Stimulated activated CD8-positive, alpha-beta memory T cell treated with anti-CD3 and anti-CD28 coated beads, Interleukin-4, amount 100 ng/mL, for 48 hours (primary cell): ENCODE measurements at places on chromosomes 3 and 15.

DNA sequence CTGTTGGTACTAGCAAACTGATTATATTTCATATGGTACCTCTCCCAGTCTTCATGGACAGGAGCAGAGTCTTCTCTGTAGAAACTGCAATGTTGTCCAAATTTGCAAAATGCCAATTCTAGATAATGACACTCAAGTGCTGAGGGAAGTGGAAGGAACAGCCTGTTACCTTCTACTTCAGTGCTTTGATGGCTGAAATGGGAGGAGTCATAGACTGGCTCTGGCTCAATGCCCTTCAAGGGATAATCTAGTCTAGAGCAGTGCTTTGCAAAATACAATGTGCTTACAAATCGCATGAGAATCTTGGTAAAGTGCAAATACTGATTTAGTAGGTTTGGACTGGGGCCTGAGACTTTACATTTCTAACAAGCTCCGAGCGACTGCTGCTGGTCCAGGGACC lies 51.7 kb upstream of the ACP3 start:
- DNase-seq = no peak

GRCh38 chr3:194592798-194593752 lies 40.1 kb downstream of the TMEM44 start:
- no peak for DNase-seq

DNA sequence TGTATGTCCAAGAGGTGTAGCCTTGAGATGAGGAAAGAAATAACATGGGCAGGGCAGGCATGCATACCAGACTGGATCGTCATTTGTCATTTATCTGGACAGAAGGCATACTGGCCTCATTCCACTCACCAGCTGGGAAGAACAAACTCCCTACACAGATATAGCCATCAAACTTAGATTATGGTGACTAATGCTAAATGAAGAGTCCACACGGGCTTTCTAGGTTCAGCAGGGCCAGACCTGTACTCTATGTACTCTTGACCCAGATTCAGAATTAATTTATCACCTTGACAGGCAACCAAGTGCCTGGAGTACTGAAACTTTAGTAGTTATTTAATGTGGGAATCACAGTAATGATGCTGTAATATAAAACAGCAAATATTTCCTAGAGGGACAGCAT lies 164.3 kb upstream of the IL12A start:
- DNase-seq = no peak

- DNase-seq = no peak
Observed at GRCh38 chr3:153277029-153277428, 115.0 kb downstream of the RAP2B start.

DNA sequence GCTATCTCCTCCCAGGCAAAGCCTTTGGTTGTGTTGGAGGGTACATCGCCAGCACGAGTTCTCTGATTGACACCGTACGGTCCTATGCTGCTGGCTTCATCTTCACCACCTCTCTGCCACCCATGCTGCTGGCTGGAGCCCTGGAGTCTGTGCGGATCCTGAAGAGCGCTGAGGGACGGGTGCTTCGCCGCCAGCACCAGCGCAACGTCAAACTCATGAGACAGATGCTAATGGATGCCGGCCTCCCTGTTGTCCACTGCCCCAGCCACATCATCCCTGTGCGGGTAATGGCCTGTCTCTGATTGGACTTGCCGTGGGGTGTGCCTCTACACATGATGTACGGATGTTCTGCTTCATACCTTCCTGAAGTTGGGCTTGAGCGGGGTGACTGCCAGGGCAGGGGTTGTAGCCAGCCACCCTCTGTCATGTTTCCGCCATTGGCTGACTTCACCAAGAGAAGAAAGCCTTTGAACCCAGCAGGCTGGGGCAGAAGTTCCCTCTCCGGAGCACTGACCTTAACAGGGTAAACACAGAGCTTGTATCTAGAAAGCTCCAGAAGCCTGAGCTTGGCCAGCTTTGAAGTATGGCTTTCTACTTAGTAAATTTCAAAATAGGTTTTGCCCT lies 13.4 kb downstream of the ALAS1 start:
- DNase-seq = no peak

DNA sequence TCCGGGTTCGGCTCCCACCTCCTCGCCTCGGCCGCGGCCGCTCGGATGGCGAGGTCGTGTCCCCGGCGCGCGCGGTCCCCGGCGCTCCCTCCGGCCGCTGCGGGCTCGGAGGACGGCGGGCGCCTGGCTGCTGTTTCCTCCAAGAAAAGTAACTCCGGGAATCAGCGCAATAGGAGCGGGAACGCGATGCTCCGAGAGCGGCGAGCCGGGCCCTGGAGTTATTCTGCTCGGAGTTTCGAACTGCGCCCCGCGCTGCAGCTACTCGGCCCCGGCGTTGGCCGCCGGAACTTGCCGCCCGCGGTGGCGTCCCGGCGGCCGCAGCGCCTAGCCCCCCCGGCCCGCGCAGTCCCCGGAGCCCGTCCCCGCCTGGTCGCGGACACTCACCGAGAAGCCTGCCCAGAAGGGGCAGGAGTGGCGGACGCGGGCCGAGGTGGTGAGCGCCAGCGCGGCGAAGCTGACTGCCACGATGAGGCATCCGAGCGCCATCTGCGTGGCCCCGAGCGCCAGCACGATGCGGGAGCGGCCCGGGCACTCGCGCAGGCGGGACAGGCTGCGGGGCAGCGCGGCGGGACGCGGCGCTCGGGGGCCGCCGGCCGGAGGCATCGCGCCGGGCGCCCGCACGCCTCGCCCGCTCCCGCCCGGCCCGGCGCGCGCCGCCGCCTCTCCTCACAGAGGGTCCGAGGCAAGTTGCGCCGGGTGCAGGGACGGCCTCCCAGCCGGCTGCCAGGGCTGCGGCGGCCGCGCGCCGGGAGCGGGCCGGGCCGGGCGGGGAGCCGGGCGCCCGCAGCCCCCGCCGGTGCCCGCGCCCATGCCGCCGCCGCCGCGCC lies 251.9 kb downstream of the TJP1 start:
- DNase-seq = no peak

DNA sequence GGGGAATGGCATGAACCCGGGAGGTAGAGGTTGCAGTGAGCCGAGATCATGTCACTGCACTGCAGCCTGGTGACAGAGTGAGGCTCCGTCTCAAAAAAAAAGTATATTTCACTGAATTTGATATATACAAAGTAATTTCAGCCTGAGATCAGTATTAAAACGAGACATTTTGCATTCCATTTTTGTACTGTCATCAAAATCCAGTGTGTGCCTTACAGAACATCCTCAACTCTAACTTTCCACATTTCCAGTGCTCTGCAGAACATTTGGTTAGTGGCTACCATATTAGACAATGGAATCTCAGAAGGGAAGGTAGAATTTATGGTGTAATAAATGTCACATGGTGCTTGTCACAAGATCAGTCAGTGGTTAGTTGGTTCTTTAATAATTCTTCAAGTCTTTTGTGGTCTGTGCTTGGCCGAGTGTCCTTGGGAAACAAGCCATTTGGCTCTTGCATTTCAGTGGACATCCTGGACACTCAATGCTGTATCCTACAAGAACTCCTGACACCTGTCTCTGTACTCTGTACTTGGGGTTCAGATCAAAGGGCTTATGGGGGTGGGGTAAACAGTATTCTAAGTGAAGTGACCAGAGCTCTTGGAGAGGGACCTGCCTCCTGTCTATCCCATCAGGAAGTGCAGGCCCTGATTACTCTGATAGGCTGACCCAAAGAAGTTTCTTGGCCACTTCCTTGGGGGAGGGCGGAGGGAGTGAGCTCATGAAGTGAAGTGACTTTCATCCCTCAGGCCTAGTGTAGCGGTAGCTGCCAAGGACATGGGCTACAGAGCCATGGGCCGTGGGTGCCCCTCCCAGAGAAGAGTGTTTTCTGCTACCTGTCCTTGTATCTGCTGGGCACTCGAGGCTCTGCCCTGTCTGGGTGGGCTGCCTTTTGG lies 3.7 kb downstream of the ACVR2B start:
- DNase-seq = no peak

DNA sequence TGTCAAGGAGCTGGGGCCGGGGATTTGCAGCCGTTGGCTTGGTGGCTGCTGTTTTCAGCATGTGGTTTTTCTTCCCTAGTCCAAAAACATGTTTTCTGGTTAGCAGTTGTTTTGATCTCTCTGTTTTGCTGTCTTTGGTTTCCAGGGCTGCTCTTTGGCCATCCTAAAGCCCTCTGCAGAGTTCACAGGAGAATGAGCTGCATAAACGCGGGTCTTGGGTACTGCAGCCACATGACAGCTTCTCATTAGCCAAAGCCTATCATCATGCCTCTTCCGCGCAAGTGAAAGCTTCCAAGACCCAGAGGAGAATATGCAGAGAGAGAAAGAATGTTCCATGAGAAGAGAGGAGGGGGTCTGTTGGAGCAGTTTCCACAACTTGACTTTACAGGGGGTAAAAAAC lies 138.5 kb downstream of the NTRK3 start:
- no peak for DNase-seq

DNA sequence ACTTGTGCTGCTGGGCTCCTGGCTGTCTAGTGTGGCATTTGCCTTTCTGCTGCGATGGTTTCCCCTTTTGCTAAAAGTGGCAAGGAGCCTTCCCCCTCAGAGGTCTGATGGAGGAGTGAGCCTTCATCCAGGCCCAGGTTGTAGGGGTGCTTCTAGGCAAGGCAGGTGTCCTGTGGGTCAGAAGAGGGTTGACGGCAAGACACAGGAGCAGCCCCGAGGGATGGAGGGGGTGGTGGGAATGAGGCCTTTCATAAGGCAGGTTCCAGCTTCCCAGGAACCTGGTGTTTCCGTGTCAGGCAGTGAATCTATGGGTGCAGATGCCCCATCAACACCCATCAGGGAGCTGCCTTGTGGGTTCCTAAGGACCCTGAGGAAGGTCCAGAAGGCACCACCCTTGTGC lies 63.0 kb upstream of the TAMM41 start:
- DNase-seq = no peak

- DNase-seq = no peak
Observed at GRCh38 chr3:127375151-127375930, 87.5 kb upstream of the PRR20G start.

DNA sequence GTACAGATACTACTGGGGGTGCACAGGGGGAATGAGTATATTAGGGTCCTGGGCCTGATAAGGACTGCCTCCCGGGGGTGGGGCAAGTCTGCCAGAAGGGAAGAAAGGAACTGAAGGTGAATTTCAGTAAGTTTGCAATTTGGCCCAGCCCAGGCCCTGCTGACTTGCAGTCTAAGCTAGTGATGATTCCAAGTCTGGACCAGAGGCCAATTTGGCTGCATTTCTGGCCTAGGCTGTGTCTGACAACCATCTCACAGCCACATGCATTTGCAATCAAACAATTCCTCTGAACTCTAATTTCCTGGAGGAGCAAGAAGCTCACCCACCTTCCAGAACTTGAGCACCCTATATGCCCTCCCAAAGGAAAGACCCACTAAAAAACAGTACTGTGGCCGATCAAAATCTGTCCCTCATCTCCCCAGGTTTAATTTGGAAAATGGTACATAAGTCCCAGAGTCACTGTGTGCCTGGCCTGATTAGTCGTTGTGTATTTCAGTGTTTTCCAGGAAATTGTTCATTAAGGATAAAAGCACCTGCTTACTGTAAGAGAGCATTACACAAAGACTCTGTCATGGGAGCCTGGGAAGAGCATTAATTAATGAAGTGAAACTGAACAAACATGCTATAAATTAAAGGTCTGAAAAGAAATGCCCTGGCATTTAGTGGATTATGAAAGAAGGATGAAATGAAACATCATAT lies 114.5 kb downstream of the MEGF11 start:
- no peak for DNase-seq

- no peak for DNase-seq
Observed at GRCh38 chr3:171821778-171822358, 11.6 kb upstream of the PLD1 start.

- no peak for DNase-seq
Observed at GRCh38 chr3:427128-427527, 230.6 kb downstream of the CHL1 start.

DNA sequence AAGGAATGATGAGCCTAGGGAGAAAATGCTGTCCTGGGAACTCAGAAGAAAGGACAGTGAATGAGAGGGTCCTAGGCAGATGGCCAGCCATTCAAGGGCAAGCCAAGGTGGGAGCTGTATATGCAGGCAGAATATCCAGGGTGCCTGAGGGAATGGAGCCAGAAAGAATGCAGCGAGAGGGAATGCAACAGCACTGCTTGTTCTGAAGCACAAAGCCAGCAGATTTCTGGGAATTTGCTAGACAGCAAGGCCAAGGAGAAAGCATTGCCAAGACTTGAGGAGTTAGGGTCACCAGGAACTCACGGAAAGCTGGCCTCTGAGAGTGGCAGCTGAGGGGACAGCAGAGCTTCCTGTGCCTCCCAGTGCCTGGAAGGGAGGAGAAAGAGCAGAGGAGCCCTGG lies 200.6 kb downstream of the MYRIP start:
- DNase-seq = no peak

- DNase-seq = no peak
Observed at GRCh38 chr3:182921665-182922355, 58.5 kb downstream of the DCUN1D1 start.

DNA sequence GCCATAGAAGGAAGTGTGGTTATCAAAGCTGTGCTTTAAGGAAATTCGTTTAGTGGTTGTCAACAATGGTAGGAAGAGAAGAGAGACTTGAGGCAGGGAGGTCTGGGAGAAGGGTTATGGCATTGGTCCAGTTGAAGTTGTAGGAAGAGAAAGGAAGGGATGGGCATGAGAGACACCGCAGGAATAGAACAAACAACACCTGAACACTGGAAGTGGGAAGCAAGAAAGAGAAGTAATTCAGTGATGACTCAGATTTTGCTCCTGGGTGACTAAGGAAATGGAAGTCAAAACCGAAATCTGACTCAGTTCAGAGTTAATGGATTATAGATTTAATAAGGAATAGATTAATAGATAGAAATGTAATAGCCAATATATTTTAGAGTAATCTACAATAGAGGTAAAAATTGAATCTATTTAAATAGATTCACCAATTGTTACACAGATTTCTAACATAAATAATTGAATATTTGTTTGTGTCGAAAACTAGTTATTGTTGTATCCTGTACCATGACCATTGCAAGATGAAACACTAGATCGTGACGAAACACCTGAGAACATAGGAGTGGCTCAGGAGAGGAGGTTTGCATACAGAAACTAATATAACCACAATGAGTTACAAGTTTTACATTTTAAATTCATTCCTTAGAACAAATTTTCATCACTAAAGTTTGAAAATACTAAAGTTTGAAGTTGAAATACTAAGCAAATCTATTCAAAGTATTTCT lies 36.0 kb downstream of the THBS1 start:
- DNase-seq = no peak

DNA sequence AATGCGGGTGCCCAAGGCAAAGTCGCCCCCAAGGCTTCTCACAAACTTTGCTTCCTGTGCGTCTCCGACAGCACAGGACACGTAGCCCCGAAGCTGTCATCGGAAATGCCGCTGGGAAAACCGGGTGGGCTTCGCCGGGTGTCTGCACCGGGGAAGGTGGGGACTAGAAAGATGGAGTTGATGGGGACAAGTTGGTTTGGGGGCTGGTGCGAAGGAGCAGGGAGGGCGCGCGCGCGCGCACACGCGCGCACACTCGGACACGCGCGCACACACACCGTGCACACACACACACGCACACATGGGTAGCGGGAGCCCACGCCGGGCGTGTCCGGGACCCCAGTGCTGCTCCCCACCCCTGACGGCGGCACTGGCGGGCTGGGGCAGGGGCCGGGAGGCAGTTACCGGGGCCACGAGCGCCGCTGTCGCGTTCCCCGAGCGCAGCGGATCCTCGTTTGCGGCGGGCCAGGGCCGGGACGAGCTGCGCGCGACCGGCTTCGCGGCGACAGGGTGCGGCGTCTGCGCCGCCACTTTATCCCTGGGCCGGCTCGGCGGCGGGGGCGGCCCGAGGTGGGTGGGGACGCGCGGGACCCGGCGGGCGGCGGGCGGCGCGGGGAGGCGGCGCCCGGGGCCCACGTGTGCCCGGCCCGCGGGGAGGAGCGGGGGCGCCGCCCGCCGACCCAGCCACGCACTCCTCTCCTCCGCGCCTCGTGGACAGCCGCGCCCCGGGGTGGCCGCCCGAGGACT lies 539 bp upstream of the MGLL start:
- DNase-seq = peak; percentile 42

GRCh38 chr15:60237446-60237845 lies 160.3 kb downstream of the ANXA2 start:
- DNase-seq = no peak
